ENCODE measurements at places on chromosomes 3 and 15.

DNA sequence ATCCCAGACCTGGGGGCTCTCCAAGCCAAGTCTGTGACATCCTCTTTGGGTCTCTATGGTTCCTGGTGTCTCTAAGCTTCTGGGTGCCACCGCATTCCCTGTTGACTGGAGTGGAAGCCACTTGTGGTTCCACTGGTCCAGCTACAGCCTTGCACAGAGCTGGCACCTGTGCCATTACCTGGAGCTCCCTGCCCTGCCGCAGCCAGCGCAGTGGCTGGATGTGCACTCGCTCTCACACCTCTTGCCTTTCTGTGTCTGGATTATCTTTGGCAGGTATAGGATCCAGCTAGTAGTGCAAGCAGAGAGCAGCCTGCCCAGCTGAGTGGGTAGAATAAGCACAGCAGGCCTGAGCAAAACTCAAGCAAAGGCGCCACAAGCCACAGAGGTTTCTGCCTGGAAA is 1635.5 kb downstream of the OTOL1 start:
- H3K36me3 ChIP-seq, result no peaks in the 10 kb centered on the region
- no peaks in the 10 kb centered on the region for H3K4me1 ChIP-seq
- H3K27ac ChIP-seq, result no peak overlapping the region
- H3K27me3 ChIP-seq, result no peaks in the 10 kb centered on the region
- no peak overlapping the region for H3K4me3 ChIP-seq
- DNase-seq, result no peak

GRCh38 chr3:192889679-192890078 is 28.0 kb downstream of the MB21D2 start:
- no peak for DNase-seq
- peaks cover 17% of the 10 kb centered on the region for H3K36me3 ChIP-seq
- H3K4me1 ChIP-seq, result peaks cover 89% of the 10 kb centered on the region

DNA sequence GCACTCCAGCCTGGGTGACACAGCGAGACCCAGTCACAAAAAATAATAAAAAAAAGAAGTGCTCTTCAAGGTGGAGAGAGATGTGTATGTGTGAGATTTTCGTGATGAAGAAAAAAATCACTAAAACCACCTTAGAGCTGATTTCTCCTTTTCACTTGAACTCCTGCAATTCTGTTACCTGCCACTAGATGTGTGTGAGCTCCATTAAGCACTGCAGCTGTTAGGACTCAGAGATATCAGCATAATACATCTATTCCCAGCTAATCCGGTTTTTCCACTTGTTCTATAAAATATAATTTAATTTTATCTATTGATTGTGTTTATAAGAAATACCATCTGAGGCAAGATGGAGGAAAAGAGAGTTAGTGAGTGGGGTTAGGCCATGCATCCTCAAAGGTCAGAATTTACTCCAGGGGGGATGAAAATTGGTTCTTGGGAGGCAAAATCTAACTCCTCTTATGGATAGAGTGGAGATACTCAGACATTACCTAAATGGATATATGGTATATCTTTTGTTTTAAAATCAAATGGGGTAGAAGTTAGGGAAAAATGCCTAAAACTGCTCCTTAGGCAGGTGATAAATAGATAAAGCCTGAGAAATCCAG is 152.7 kb downstream of the IL20RB start:
- no peak overlapping the region for H3K27ac ChIP-seq
- peaks cover 7% of the 10 kb centered on the region for H3K27me3 ChIP-seq
- DNase-seq, result no peak
- H3K4me1 ChIP-seq, result no peaks in the 10 kb centered on the region
- no peaks in the 10 kb centered on the region for H3K36me3 ChIP-seq

GRCh38 chr15:71570736-71571135 is 239.6 kb upstream of the NR2E3 start:
- H3K4me3 ChIP-seq, result no peak overlapping the region
- DNase-seq, result no peak
- H3K27ac ChIP-seq, result no peak overlapping the region
- no peaks in the 10 kb centered on the region for H3K4me1 ChIP-seq
- H3K27me3 ChIP-seq, result peaks cover 19% of the 10 kb centered on the region

DNA sequence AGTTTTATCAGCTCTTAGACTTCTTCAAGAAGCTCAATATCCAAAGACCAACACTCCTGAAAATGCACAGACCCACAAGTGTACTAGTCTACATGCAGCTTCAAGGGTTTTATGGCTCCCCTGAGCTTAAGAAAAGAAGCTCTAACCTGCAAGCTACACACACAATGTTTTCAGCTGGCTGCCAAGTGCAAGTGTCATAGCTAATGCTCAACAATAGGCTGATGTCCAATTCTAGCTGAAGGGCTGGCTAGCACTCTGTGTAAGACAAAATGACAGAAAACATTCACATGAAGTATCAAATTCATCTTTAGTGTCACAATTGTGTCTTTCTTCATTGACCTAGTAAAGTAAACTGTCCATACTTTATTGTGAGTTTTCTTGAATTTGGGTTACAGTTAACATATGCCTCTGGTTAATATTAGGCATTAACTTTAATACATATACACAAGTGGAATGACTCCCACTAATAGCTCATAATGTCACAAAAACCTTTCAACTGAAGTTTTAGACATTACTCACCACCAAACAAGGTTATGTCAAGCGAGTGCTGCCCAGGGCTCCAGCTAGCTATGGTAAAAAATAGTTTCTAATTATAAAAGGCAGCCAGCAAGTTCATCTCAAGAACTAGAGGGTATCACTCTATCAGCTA is 15.1 kb downstream of the ABI3BP start:
- peaks cover 4% of the 10 kb centered on the region for H3K27me3 ChIP-seq
- no peaks in the 10 kb centered on the region for H3K4me1 ChIP-seq
- H3K36me3 ChIP-seq, result no peaks in the 10 kb centered on the region
- no peak for DNase-seq

DNA sequence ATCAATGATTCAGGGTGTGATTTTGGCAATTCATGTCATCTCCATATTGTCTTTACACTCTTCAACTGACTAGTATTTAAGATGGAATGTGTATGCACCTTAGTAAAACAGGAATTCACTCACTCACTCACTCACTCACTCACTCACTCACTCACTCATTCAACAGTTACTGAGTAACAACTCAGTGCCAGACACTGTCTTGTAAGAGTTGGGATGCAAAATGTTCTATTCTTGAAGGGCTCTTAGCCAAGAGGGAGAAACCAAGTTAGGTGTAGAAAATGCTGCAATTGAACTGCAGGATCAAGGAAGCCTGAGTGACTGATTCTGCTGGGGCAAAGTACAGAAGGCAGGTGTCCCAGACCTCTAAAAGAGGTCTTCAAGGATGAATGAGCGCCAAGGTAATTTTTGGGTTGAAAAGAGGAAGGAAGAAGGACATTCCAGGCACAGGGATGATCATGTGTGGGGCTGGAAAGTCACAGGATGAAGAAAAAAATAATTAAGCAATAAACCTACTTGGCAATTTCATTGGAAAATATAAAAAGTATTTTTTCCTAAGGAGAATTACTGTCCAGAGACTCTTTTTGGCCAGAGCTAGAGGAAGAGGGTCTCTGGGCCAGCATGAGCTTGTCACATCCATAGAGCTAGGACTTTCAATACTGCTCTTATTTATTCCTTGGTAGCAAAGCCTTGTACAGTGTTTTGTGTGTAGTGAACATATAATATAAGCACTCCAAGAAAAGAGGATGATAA is 58.9 kb upstream of the ETV5 start:
- no peak overlapping the region for H3K27ac ChIP-seq
- H3K27me3 ChIP-seq, result peaks cover 20% of the 10 kb centered on the region
- no peaks in the 10 kb centered on the region for H3K4me1 ChIP-seq
- DNase-seq, result no peak
- no peaks in the 10 kb centered on the region for H3K36me3 ChIP-seq

GRCh38 chr15:59931646-59932261 is 72.4 kb upstream of the FOXB1 start:
- no peak for DNase-seq
- H3K27me3 ChIP-seq, result peaks cover 17% of the 10 kb centered on the region
- H3K36me3 ChIP-seq, result no peaks in the 10 kb centered on the region
- no peak overlapping the region for H3K27ac ChIP-seq
- H3K4me1 ChIP-seq, result no peaks in the 10 kb centered on the region

GRCh38 chr15:72153269-72154000 is 35.2 kb downstream of the SENP8 start:
- no peak overlapping the region for H3K27ac ChIP-seq
- H3K4me1 ChIP-seq, result peaks cover 9% of the 10 kb centered on the region
- H3K36me3 ChIP-seq, result no peaks in the 10 kb centered on the region
- peaks cover 12% of the 10 kb centered on the region for H3K27me3 ChIP-seq
- no peak overlapping the region for H3K4me3 ChIP-seq

GRCh38 chr3:8491271-8492144 is 10.1 kb upstream of the LMCD1 start:
- H3K4me1 ChIP-seq, result no peaks in the 10 kb centered on the region
- DNase-seq, result no peak
- H3K36me3 ChIP-seq, result no peaks in the 10 kb centered on the region
- no peak overlapping the region for H3K4me3 ChIP-seq
